SK-N-SH (cell line): ENCODE measurements at places on chromosomes 13 and 19. TPM values are rescaled to one million over a fixed set of nuclear protein-coding genes. Genes with fewer than 3 reads are reported as not detected.
A peak's percentile ranks its signal among the peaks of the same experiment; 100 is the strongest.

DNA sequence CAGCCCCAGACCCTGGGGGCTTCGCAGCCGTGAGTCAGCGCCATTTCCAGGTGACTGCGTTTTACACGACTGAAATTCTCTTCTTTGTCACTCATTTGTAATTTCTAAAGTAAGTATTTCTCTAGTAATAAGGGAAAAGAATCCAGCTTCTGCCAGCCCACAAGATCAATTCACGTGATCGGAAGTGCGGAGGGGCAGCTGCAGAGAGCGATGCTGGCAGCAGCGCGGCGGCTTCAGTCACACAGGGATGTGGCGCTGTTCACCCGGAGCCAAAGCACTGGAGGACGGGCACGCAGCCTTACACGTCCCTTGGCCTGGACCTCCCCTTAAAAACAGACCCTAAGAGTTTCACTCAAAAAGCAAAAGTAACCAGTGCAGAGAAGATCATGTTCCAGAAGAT is 18.4 kb downstream of the GRTP1 start:
- DNase-seq: no peak

DNA sequence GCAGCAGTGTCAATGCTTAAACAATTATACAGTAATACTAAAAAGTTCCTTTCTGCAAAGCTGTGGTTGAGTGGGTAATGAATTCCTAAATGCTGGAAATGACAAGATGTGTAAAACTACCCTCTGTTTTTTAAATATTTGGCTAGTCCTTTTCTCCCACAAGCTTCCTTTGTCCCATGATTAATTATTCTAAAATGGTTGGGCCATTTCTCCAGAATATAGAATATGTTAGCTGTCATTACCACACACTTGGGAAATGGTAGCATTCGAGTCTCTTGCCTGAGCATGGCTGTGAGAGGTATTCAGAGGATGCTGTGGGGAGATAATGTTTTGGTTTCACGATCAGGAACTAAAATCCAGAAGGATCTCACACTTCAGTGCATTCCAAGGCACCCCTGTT is 1185.8 kb downstream of the UQCRFS1 start:
- no peak for DNase-seq

GRCh38 chr19:33777351-33777750 is 19.3 kb upstream of the KCTD15 start:
- no peak for DNase-seq

GRCh38 chr19:14347999-14348889 is 33.0 kb upstream of the ADGRE5 start:
- DNase-seq: peak; percentile 95

- DNase-seq: no peak
Measured at GRCh38 chr19:7074705-7075282, 5.3 kb downstream of the ZNF557 start.

The ZNF415 gene
- polyA plus RNA-seq: 1.6 and 1.9 TPM in 2 replicates

The GJB2 gene
- not detected in 2 replicates for polyA plus RNA-seq

DNA sequence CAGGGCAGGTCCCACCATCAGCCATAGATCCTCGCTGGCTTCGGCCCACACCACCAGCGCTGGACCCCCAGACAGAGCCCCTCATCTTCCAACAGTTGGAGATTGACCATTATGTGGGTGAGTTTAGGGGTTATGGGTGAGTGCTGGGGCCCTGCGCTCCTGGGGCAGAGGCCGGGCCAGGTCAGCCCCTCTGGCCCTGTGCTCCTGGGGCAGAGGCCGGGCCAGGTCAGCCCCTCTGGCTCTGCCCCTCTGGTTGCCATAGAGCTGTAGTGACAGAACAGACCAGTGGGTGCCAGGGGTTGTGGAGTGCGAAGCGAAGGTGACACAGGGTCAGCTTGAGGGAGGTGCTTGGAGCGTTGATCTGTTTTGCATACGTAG is 15.2 kb downstream of the POLD1 start:
- DNase-seq: no peak

- no peak for DNase-seq
Measured at GRCh38 chr13:39306639-39307589, 268.7 kb downstream of the NHLRC3 start.

The NCR1 gene
- polyA plus RNA-seq: not detected in 2 replicates

DNA sequence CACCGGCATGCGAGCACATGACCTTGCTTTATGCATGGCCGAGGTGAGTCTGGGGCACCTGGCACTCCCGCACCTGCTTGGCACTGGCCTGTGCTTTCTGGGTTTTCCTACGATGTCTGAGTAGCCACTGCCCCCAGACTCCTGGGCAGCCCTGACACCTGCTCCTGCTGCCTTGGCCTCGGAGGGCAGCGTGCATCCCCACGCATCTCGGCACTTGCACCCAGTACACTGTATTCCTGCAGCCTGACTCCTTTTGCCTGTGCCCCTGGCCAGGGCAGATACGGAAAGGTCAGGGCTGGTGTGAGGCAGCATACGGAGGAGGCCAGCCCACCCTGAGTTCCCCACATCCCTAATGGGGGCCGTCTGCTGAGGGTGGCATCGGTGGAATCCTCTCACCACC is 340.6 kb downstream of the TEX29 start:
- no peak for DNase-seq

GRCh38 chr19:42521346-42522030 is 6.8 kb downstream of the CEACAM1 start:
- DNase-seq: no peak

- no peak for DNase-seq
Measured at GRCh38 chr19:46841458-46842083, 9.1 kb downstream of the AP2S1 start.

DNA sequence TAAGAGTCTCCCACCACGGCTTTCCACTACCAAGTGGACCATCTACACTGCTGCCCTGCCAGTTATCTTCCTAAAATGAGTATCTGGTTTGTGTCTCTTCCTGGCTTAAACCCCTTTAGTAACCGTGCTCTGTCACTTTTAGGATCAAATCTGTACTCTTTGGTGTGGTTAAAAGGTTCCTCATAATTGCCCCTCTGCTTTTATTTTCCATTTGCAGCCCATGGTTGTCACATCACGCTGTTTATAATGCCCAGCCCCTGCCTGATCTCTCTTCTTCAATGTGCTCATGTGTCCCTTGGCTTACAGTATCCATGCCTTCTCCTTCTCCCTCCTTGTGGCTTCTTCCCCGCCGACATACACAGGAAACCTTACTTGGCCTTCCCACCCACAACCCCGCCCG is 100.1 kb downstream of the DGKH start:
- DNase-seq: no peak

DNA sequence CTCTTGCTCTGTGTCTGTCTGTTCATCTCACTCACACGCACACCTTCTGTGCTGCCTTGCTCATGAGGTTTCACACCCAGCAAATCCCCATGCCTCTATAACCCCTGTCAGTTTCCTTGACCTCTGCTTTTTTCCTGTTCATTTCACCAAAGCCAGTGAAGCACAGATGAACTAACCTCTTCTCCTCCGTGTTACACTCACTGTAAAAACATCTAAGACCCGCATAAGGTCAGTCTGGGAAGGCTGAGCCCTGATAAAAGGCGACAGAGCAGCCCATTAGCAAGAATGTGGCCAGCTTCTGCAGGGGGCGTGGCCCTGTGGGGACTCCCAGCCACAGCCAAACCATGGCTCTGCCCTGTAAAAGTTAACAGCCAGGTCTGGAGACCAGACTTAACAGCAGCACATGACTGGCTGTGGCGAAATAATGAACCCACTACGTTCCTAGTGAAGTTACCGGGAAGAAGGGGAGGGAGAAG is 42.8 kb upstream of the NPAS1 start:
- DNase-seq: peak; percentile 57

DNA sequence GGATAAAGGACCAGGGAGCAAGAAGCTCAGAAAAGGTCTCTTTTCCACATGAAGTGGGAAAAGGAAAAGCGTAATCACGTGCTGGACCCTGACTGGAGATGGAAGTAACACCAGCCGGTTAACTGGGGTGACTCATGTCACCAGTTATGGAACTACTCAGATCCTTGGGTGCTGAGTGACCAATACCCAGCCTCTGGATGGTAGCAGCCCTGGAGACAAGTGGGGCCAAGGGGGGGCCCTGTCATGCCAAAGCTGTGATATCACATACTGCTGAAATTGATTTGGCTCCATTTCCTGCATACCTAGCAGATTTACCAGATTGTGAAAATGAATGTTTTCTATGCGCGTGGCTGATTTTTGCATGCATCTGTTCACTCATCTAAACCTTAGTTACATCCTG is 158.9 kb downstream of the ZIC5 start:
- DNase-seq: no peak

The FFAR1 gene
- polyA plus RNA-seq: not detected in 2 replicates

The KLK2 gene
- polyA plus RNA-seq: 0.15 and 0.44 TPM in 2 replicates

The KRTDAP gene
- not detected in 2 replicates for polyA plus RNA-seq

DNA sequence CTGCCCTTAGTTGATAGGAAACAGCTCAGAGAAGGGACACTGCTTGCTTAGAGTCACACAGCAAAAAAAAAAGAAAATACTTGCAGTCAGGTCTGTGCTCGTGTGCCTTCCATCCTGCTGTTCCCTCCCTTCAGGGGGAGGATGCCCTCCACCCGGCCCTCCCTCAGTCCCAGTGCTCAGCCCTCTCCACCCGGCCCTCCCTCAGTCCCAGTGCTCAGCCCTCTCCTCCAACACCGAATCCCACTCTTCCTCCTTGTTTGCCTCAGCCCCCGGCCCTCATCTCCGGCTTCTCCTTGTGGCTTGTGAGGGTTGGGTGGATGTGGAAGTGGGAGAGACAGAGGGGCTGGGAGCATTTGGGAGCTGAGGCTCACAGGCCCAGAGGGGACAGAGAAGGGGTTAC is 5.8 kb downstream of the TFPT start:
- DNase-seq: no peak

The ZNF507 gene
- polyA plus RNA-seq: 6.8 and 9.1 TPM in 2 replicates

DNA sequence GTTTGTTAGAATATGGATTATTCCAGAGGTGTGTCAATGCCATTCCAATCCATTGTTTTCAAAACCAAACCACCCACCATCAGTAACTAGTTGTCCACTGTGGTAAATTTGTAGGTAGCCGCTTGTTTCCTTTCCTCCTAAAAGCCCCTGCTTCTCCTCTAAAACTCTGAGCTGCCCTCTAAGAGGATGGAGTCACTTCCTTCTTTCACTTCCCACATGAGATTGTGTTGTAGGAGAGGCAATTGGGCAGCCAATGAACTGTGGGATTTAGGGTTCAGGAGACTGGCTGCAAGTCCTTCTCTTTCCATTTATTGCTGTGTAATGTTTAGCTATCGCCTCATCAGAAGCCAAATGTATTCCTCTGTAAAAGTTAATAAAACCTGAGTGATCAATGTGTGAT is 49.9 kb upstream of the RFXAP start:
- DNase-seq: no peak

The AMER2 gene
- polyA plus RNA-seq: not detected in 2 replicates

- no peak for DNase-seq
Measured at GRCh38 chr19:46668662-46669061, 7.7 kb upstream of the DACT3 start.

DNA sequence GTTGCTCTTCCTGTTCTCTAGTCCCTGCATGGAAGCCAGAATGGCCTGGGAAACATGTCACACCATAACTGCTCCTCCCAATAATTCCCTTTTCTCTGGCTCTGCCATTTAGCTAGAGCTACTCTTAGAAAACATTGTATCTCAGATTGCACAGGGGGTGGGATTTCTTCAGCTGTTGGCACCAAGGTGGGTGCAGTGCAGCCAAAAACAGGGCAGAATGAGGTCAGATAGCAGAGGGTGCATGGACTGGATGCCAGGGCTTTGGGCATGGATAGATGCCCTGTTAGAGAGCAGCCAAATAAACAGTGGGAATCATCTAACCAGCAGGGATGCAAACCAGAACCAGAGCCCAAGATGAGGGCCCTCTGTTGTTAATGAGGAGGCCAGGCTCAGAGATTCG is 4.9 kb upstream of the AMER2 start:
- DNase-seq: no peak

The PDE4C gene
- polyA plus RNA-seq: 0.36 and 1.0 TPM in 2 replicates

GRCh38 chr19:11401808-11402543 is 17.1 kb downstream of the RGL3 start:
- DNase-seq: peak; percentile 35

The CILP2 gene
- 0.96 and 1.9 TPM in 2 replicates for polyA plus RNA-seq

DNA sequence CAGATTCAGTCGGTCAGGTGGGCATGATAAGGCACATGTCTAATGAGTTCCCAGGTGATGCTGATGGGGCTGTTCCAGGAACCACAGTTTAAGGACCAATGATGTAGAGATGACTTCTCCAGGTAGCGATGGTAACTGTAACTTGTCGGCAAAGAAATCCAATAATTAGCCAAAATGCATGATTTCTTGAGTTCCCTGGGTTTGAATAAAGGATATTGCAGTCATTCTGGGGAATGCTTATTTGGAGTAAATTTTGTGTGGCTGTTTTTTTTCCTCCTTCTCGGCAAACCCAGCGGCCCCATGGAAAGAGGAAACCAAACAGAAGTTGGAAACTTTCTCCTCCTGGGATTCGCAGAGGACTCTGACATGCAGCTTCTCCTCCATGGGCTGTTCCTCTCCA is at the start of gene OR7C2:
Gene OR7C2 (plus strand): TSS at position 301 of the 400 bp plus-strand sequence. CDS start 0 bp downstream, at position 301.
- no peak for DNase-seq

The MCEMP1 gene
- not detected in 2 replicates for polyA plus RNA-seq

The SOHLH2 gene
- 0.85 and 1.2 TPM in 2 replicates for polyA plus RNA-seq
